ENCODE measurements at places on chromosomes 1 and 21.

DNA sequence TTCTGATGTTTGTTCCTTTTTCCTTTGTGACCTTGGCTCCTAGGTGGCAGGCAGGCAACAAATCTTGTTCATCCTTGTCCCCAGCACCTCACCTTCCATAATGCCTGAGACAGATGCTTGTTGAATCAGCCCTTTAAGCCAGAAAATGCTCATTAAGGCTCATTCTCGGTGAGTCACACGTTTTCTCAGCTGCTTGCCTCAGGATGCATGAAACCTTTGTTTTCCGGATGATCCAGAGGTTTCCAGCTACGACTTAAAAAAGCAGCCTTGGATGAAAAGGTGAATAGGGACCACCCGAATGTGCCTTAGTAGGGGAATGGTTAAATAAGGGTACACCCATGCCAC is 4.6 kb upstream of the ATP13A2 start:
- no peak for DNase-seq

GRCh38 chr1:83794384-83794783 is 204.5 kb downstream of the TTLL7 start:
- DNase-seq: no peak

- DNase-seq: no peak
Measured at GRCh38 chr1:100769906-100770646, 50.5 kb downstream of the VCAM1 start.

- peak; percentile 65 for DNase-seq
Measured at GRCh38 chr1:228459091-228459993, 27.8 kb upstream of the RNF187 start.

GRCh38 chr1:42807056-42807668 is 9.8 kb upstream of the ERMAP start:
- no peak for DNase-seq

DNA sequence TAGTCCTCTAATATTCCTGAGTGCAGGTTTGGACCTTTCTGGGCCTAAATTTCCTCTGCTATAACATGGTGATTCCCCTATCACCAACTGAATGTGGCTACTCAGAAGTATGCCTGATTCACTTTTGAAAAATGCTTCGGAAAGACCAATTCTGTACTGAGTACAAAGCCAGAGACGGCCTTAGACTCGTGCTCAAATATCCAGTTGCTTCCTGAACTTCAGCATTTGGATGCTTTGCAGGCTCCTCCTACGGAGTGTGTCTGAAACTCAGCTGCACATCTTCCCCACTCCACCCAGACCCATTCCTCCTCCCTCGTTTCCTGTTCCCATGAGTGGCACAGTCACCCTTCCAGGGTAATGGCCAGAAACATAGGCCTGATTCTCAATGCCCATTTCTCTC is 98.4 kb upstream of the GADD45A start:
- no peak for DNase-seq

DNA sequence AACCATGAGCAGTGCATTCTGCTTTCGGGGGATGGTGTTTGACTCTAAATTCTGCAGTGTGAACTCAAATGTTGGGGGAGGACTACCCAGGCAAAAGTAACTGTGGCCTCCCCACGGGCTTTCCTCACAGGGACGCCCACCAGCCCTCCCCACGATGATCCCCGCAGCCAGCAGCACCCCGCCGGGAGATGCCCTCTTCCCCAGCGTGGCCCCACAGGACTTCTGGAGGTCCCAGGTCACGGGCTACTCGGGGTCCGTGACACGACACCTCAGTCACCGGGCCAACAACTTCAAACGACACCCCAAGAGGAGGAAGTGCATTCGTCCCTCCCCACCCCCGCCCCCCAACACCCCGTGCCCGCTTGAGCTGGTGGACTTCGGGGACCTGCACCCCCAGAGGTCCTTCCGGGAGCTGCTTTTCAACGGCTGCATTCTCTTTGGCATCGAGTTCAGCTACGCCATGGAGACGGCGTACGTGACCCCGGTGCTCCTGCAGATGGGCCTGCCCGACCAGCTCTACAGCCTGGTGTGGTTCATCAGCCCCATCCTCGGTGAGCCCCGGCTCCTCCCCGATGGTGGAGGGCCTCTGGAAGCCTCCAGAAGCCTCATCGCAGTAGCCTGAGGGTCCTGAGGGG is 6.4 kb downstream of the SLC45A1 start:
- no peak for DNase-seq

DNA sequence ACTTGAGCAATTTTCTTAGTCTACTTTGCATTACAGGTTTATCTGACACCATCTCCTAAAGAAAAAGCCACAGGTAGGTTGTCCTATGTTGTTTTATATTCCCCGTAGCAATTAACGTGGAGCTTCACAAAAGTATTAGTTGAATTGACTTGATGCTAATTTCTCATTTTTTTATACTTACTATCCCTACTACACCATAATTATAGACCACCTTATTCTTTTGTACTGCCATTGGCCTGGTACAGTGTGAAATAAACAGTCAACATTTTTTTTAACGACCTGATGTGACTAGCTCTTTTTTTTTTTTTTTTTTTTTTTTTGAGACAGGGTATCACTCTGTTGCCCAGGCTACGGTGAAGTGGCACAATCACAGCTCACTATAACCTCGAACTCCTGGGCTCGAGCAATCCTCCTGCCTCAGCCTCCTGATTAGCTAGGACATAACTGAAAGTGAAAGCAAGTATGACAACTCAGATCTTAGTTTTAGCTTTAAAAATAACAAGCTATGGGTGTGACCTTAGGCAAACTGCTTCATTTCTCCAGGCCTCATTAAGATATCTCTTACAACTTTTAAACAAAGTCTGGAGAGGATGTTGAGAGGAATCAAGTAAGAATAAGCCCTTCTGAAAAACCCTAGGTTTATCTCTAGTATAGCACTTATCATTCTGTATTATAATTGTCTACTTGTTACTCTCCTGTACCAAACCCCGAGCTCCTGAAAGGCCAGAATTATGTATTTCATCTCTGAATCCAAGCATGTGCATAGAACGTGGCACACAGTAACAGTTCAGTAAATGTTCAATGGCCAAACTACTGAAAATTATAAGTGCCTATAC is 49.5 kb downstream of the LUZP1 start:
- DNase-seq: peak; percentile 35

- no peak for DNase-seq
Measured at GRCh38 chr1:200038981-200039848, 11.7 kb downstream of the NR5A2 start.

- DNase-seq: no peak
Measured at GRCh38 chr1:27036718-27037117, 24.1 kb upstream of the TENT5B start.

DNA sequence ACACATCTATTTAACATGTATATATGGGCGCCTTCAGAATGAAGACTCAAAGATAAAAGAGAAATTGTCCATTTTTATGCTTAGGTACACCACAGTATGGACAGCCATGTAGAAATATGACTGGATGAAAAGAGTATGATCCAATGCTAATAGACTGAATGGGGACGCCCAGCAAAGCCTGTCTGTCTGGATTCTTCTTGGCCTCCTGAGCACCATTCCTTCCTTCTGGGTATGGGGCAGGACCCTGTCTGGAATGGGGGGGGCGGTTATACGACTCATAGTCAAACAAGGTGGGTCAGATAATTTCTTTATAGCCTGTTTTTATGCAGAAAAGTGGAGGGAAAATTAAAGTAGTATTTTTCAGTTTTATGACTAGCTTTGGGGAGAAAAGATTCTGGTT is 81.2 kb upstream of the ABCD3 start:
- no peak for DNase-seq

DNA sequence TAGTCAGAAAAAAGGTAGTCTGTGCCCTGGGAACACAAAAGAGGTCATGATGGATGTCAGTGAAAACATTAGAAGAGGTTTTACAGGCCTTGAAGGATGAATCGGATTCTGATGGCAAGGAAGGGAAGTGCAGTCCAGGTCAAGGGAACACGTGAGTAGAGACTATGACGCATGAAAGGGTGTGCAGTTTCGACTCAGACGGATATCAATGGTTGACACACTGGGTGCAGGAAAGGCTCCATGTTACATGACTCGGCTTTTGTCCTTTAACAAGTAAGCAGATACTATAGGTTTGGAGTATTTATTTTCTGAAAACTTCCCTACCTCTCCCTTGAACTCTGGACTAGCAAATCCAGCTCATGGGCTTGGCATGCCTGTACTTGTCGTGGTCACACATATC is 55.3 kb downstream of the SEC16B start:
- no peak for DNase-seq

DNA sequence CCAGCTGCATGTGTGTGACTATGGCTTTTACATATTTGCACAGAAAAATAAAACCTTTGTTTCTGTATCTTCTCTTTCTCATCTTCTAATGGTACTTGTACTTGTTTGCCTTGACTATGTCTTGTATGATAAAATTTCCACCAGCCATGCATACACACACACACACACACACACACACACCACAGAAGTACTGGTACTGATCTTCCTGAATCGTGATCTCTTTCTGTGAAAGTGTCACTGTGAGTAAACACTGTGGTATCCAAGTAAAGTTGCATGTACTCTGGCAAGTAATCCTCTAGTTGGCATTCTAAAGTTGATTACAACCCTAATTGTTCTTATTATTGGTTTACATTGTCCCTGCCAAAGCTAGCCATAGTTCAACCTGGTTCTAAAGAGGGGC is 176.7 kb downstream of the CRB1 start:
- no peak for DNase-seq

GRCh38 chr1:202235856-202236837 is 42.5 kb downstream of the LGR6 start:
- peak; percentile 62 for DNase-seq
